Panc1 (cell line): ENCODE measurements at places on chromosomes 2 and 18. TPM values are rescaled to one million over a fixed set of nuclear protein-coding genes. Genes with fewer than 3 reads are reported as not detected.

The DNAJC10 gene
- total RNA-seq, result 122 TPM

The TMEFF2 gene
- 1.5 TPM for total RNA-seq

The RGPD5 gene
- 97.9 TPM for total RNA-seq

GRCh38 chr2:99624677-99625076, 134.9 kb upstream of the REV1 start:
- DNase-seq, result no peak

- no peak for DNase-seq
Measured at GRCh38 chr2:215171796-215172195, 33.4 kb upstream of the ABCA12 start.

- no peak for DNase-seq
Measured at GRCh38 chr18:7658701-7659100, 91.6 kb downstream of the PTPRM start.

GRCh38 chr2:98869272-98869641, 66.8 kb downstream of the CRACDL start:
- no peak for DNase-seq
